ENCODE measurements at places on chromosomes 1 and 21.

DNA sequence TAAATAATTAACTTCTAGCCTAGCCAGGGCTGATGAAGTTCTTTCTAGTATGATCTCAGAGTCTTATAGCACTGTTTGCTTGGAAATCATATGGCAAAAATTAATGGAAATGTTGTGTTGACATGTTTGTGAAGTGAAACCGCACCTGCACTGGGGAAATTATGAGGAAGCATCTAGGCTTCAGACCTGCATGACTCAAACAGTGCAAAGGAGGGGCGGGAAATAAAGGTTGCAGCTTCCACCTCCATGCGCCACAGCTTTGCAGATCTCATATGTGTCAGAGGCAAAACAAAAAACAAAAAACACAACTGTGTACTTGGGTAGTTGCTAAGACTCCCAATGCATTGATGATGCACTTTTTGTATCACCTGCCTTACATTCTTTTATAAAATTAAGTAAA is 1080.6 kb downstream of the PLA2G4A start:
- DNase-seq, result no peak

- DNase-seq, result no peak
These were observed 17.9 kb downstream of the SFT2D2 start for GRCh38 chr1:168243636-168244212.

GRCh38 chr1:241927321-241927720 is 30.2 kb upstream of the BECN2 start:
- no peak for DNase-seq

DNA sequence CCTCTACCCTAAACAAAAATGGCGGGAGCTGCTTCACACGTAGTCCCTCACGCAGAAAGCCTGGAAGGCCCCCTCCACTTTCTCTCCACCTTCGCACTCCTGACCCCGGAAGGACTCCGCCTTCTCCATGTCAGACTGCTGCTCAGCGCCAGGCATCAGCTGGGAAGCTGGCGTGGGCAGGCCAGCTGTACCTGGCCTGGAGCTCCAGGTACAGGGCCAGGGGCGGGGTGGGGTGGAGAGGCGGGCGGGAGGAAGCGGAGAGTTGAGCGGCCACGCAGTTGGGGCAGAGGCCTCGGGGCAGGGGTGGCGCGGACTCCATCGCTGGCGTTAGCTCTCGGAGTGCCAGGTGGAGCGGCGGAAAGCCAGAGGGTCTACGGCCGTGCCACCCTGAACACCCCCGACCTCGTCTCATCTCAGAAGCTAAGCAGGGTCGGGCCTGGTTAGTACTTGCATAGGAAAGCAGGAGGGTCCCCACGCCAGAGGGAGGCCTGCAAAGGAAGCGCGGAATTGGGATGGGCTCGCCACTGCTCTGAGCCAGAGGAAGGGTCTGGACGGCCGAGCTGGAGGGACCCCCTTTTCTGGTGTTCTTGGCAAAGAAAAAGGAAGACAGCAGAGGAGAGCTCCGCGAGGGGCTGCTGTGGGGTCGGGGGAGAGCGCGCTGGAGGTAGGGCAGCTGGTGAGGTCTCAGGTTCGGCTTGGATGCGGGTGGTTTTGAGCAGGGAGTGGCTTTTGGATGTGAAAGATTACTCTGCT is at the start of gene MIGA1:
MIGA1 (plus strand) TSS at position 121 of the 753 bp plus-strand sequence. CDS start 3,604 bp downstream, outside the sequence.
- DNase-seq, result peak; percentile 93

DNA sequence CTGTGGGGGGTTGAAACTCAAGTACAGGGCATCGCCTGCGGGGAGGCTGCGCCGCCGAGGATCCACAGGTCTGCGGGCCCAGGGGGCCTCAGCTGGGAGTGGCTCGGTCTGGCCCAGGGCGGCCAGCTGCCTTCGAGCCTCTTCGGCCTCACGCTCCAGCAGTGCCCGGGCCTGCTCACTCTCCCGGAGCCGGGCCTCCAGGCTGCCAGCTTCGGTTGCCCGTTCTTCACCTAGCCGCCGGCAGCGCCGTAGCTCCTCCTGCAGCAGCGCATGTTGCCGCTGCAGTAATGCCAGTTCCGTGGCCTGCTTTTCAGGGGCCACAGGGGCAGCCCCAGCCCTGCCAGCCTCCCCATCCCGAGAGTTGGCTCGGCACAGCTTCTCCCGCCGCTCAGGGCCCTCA is 9.4 kb downstream of the RXFP4 start:
- DNase-seq, result no peak

DNA sequence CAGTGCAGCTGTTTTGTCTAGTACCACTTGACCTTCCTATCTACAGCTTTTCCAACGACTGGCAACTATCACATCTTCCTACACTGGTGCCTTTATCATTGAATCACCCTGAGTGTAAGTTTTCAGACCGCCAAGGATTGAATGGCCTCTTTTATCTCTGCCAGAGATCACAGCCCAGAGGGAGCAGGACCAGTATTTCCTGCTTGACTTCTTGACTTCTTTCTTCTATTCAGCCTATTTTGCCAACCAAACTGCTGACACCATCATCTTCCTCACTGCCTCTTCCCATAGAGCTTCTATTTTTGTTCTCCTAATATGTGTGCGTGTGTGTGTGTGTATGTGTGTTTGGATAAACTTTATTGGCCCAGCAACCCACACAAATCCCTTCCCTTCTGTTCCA is 53.8 kb downstream of the SERBP1 start:
- DNase-seq, result peak; percentile 57

DNA sequence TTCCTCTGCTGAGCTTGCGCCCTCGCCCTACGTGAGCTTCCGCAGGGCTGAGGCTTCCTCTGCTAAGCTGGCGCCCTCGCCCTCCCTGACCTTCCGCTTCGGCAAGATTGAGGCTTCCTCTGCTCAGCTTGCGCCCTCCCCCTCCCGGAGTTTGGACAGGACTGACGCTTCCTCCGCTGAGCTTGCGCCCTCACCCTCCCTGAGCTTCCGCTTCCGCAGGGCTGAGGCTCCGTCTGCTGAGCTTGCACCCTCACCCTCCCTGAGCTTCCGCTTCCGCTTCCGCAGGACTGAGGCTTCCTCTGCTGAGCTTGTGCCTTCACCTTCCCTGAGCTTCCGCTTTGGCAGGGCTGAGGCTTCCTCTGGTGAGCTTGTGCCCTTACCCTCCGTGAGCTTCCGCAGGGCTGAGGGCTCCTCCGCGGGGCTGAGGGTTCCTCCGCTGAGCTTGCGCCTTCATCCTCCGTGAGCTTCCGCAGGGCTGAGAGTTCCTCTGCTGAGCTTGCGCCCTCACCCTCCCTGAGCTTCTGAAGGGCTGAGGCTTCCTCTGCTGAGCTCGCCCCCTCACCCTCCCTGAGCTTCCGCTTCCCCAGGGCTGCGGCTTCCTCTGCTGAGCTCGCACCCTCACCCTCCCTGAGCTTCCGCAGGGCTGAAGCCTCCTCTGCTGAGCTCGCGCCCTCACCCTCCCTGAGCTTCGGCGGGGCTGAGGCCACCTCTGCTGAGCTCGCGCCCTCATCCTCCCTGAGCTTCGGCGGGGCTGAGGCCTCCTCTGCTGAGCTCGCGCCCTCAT is 753.6 kb upstream of the TPTE start:
- no peak for DNase-seq

DNA sequence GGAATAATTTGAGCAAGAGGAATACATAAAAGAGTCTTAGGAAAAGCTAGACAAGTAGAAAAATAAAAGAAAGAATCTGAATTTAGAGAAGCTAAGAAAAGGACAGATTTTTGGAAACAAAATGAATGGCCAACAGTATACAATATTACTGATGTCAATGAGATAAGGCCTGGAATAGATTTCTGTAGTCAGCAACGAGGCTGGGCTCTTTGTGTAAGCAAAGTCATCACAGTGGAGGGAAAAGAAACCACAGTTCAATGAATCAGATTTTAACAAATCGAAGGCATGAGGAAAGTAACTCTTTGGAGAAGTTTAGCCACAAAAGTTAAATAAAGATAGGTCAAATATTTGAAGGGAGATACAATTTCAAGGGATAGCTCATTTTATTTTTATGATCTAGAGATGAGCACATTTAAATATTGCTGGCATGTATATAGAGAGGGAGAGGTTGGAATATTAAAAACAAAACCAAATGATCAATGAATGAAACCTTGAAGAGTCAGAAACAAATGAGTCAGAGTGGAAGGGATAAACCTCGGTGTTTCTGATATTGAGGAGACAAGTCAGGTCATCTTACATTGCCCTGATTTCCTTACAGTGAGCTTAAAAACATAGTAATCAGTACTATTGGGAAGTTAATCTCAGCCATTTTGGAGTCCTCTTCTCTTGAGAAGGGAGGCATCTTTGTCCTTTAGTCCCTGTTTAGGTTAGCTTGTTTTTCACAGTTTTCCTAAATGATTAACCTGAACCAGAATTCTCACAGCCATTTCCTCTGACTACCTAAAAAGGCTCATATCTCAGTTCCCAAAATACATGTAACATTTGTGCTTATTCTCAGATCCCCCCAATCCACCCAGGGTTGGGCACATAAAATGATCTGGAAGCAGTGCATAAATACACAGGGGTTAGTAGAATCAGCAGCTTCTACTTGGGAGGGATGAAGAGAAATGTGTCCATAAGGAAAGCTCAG is 620.0 kb upstream of the B3GALT2 start:
- DNase-seq, result no peak

DNA sequence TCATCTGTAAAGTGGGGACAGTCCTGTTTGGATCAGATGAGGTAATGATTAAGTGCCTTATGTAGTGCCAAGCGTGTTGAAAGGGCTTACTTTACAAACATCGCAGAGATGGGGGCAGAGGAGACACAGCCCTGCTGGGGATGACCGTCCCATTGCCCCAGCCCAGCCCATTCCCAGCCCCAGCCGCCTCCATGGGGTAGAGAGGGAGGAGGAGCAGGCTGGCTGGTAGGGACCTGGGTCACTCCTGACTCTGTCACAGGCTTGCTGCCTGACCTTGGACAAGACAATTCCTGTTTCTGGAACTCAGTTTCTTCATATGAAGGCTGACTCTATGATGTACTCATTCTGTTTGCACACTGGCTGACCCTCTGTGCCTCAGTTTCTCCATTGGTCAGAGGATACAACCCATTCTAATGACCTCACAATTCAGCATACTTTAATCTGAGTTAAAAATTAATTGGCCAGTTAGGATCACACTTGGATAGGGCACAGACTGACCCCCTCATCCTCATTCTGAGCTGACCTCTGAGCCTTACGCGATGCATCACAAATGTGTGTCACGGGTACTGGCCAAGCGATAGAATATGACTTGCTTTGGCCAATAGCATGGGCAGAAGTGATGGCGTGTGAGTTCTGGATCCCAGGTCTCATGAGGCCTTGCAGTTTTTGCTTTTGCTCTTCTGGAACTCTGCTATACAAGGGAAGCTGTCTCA is 91.1 kb downstream of the PTPRU start:
- DNase-seq, result no peak

DNA sequence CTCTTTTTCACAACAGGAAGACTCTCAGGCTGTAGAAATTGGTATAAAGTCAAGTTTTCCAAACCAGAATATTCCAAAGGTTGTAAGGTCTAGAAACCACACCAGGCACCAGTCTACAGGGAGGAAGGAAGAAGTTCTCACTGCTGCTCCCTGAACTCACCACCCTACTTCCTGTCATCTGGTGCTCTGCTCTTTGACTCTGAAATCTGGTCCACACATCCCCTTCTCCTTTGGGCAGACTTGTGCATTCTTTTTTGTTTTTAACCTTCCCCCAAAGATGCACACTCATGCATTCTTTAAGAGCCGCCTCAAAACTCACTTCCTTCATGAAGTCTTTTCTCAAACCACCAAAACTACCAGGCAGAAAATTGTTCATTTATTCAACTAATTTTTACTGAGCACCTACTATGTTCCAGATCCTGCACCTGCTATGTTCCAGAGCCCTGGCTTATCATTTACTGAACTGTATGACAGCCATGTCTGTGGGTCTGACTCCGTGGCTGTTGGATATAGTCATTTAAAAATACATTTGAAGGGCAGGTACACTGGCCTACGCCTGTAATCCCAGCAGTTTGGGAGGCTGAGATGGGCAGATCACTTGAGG is 30.1 kb upstream of the EPS15 start:
- DNase-seq, result no peak

DNA sequence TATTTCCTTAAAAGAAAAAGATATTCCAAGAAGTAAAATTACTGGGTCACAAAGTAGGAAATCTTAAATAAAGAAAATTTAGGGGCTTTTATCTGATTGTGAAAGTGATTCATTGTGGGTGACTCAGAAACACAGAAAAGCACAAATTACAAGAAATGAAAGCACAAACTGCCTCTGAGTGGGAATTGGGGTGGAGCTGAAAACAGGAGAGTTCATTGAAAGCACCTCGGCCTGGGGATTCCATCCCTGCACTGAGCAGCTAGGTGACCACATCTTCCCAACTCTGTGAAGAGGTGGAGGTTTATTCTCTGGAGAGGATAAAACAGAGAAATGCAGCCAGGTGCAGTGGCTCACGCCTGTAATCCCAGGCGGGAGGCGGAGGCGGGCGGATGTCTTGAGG is 7.4 kb downstream of the GJA4 start:
- DNase-seq, result peak; percentile 40

DNA sequence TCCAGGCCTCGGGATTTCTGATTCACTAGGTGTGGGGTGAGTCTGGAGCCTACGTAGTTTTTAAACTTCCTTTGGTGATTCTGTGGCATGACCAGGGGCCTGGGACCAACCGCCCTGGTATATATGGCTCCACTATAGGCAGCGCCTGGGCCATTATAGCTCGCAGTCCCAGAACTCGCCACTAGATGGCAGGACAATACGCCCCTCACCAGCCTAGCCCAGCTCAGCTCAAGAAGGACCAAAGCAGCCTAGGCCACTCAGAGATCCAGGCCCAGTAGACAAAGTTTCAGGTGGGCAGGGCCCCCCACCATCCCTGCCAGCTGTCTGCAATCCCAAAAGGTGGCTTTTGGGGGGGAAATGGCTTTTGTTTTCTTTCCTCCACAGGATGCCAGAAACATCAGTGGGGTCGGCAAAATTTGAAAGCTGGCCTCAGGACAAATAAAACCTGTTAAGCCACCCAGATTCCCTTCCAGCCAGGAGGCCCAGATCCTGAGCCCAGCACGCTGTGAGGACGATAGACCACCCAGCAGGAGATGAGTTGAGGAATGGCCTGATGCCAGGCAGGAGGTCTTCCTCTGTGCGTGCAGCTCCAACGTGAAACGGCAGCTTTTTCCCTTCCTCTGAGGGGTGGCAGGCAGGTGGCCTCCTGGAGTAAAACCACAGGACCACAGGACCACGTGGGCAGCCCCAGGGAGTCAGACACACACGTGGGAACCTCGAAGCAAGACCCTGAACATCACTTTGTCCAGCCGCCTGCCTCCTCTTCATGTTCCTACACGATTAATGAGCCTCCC is 24.8 kb upstream of the TMEM51 start:
- DNase-seq, result peak; percentile 53

DNA sequence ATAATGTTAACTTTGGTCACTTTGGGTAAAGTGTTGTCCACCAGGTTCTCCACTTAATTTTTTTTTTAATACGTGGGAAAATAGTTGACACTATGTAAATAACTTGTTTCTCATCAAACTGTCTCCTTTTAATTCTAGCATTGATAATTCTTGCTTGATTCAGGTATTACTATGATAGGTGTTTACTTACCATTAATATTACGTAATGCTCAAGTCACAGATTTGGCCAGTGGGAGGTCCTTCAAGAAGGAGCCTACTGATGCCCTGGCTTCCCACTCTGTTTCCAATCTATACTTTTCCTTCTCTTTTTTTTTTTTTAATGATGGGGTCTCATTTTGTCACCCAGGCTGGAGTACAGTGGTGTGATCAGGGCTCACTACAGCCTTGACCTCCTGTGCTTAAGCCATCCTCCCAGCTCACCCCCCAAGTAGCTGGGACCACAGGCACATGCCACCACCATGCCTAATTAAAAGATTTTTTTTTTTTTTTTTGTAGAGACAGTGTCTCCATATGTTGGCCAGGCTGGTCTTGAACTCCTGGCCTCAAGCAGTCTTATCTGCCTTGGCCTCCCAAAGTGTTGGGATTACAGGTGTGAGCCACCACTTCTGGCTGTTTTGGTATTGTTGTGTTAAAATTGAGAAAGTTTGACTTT is 29.9 kb downstream of the YTHDF2 start:
- DNase-seq, result no peak

- DNase-seq, result peak; percentile 82
These were observed 49.6 kb downstream of the UBE2T start for GRCh38 chr1:202291961-202292712.
